Activated T-helper 17 cell treated with anti-CD3 and anti-CD28 coated beads, Interleukin-2, amount 50 U/mL, for 72 hours (primary cell): ENCODE measurements at places on chromosomes 6 and 20. TPM values are rescaled to one million over a fixed set of nuclear protein-coding genes. Genes with fewer than 3 reads are reported as not detected.
A peak's percentile ranks its signal among the peaks of the same experiment; 100 is the strongest.

- no peak overlapping the region for H3K4me3 ChIP-seq
- no peak for ATAC-seq
- H3K36me3 ChIP-seq, result no peaks in the 10 kb centered on the region
- H3K27ac ChIP-seq, result no peak overlapping the region
- peaks cover 10% of the 10 kb centered on the region for H3K4me1 ChIP-seq
Measured at GRCh38 chr20:46307999-46308257, 370 bp downstream of the CDH22 start.

- H3K27me3 ChIP-seq, result no peaks in the 10 kb centered on the region
- ATAC-seq, result no peak
- H3K4me3 ChIP-seq, result no peak overlapping the region
- peaks cover 91% of the 10 kb centered on the region for H3K36me3 ChIP-seq
- H3K27ac ChIP-seq, result no peak overlapping the region
Measured at GRCh38 chr6:33677143-33677660, 34.3 kb downstream of the UQCC2 start.

DNA sequence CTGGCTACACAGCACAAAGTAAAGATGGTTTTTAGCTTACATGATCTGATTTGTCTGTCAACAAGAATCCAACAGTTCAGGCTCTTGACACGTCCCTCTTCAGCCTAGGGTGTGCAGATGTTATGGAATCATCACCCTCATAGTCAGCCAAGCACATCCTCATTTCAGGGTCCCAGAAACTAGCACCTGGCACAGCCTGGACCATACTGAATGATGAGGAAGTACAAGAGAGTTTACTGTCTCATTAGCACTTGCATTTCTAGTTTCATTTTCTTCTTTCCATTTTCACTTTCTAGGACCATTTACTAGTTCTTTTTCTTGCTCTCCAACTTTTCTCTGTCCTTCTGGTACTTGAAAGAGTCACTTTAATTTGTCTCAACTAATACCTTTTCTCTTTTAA lies 6.5 kb downstream of the RIPOR2 start:
- H3K27me3 ChIP-seq, result no peaks in the 10 kb centered on the region
- H3K4me1 ChIP-seq, result peaks cover 43% of the 10 kb centered on the region
- peak overlapping the region; percentile 92 for H3K27ac ChIP-seq
- ATAC-seq, result peak; percentile 18
- peaks cover 45% of the 10 kb centered on the region for H3K36me3 ChIP-seq
- H3K4me3 ChIP-seq, result peak overlapping the region; percentile 93

DNA sequence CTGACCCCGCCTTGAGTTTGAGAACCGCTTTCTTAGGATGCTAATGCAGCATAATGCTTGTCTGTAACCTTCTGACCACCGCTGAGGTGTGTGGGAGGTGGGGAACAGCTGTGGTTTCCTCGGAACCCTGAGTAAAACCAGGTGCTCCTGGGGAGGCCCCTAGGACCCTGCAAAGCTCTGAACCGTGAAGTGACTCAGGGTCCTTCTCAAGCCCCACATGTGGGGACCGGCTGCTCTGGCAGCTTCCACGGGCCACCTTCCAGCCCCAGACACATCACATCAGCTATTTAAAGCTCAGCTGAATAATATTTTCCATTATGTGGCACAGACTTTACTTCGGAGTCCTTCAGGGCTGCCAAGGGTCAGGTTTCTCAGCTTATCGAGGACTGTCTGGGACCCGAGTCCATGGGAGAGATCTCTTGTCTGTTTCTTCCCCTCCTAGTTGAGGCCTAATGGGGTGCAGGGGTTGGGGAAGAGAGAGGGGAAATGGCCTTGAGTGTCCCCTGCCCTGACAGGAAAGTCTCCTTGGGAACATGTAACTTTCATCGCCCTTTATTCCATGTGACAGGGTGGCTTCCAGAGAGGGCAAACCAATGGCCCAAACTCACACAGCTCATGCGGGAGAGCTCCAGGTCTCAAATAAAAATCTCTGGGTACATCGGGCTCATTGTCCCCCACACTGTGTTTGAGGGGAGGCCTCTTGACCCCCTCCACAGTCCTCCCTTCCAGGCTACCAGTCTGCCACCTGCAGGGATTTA lies 186.1 kb upstream of the SLC24A3 start:
- H3K27me3 ChIP-seq, result peaks cover 5% of the 10 kb centered on the region
- no peak for ATAC-seq
- no peaks in the 10 kb centered on the region for H3K36me3 ChIP-seq
- H3K4me1 ChIP-seq, result no peaks in the 10 kb centered on the region

GRCh38 chr6:65452333-65452732 lies 254.7 kb downstream of the EYS start:
- H3K27ac ChIP-seq, result no peak overlapping the region
- H3K4me3 ChIP-seq, result no peak overlapping the region
- no peaks in the 10 kb centered on the region for H3K27me3 ChIP-seq
- no peaks in the 10 kb centered on the region for H3K36me3 ChIP-seq
- no peak for ATAC-seq
- H3K4me1 ChIP-seq, result no peaks in the 10 kb centered on the region

- peaks cover 13% of the 10 kb centered on the region for H3K4me1 ChIP-seq
- no peaks in the 10 kb centered on the region for H3K36me3 ChIP-seq
- no peak overlapping the region for H3K4me3 ChIP-seq
- no peak overlapping the region for H3K27ac ChIP-seq
- no peak for ATAC-seq
Measured at GRCh38 chr20:18728165-18728869, 85.3 kb upstream of the SCP2D1 start.

GRCh38 chr20:8803065-8803464 lies 265.8 kb upstream of the PLCB4 start:
- ATAC-seq, result no peak
- H3K4me3 ChIP-seq, result no peak overlapping the region
- H3K4me1 ChIP-seq, result peaks cover 6% of the 10 kb centered on the region

DNA sequence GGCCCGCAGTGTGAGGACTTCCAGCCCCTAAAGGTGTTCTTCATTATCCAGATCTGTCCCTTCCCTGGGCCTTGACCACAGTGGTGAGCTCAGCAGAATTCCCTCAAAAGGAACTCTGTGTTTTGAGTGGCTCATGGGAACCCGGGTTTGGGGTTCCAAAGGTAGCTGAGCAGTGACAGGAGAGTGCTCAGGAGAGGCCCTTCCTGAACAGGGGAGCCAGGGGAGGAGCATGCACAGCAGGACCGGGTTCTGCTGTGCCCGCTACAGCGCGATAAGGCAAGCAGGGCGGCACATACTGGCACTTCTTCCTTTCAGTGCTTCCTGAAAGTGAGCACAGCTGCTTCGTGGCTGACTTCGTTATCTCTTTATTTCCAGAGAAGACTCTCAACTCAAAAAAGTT lies 88.3 kb downstream of the SSR1 start:
- H3K4me1 ChIP-seq, result no peaks in the 10 kb centered on the region
- no peak for ATAC-seq
- peaks cover 93% of the 10 kb centered on the region for H3K36me3 ChIP-seq
- no peaks in the 10 kb centered on the region for H3K27me3 ChIP-seq
- H3K27ac ChIP-seq, result peak overlapping the region; percentile 29

DNA sequence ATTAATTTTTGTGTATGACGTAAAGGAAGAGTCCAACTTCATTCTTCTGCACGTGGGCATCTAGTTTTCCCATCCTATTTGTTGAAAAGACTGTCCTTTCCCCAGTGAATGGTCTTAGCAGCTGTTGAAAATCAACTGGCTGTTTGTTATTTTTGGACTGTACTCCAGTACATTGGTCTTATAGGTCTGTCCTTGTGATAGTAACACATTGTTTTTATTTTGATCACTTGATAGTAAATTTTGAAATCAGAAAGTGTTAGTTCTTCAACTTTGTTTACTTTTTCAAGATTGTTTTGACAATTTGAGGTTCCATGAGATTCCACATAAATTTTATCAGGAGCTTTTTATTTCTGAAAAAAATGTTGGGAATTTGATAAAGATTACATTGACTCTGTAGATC lies 280.2 kb upstream of the FOXQ1 start:
- H3K4me3 ChIP-seq, result no peak overlapping the region
- H3K36me3 ChIP-seq, result no peaks in the 10 kb centered on the region
- ATAC-seq, result no peak
- H3K27ac ChIP-seq, result no peak overlapping the region
- peaks cover 28% of the 10 kb centered on the region for H3K27me3 ChIP-seq

GRCh38 chr6:14361297-14361696 lies 243.7 kb downstream of the CD83 start:
- no peaks in the 10 kb centered on the region for H3K4me1 ChIP-seq
- no peak overlapping the region for H3K27ac ChIP-seq
- no peak overlapping the region for H3K4me3 ChIP-seq
- no peaks in the 10 kb centered on the region for H3K27me3 ChIP-seq
- H3K36me3 ChIP-seq, result no peaks in the 10 kb centered on the region

GRCh38 chr20:62734881-62735280 lies 26.2 kb downstream of the NTSR1 start:
- H3K4me1 ChIP-seq, result peaks cover 11% of the 10 kb centered on the region
- no peaks in the 10 kb centered on the region for H3K36me3 ChIP-seq
- H3K27ac ChIP-seq, result no peak overlapping the region
- no peak for ATAC-seq

KIF25 gene
- 1.8 TPM for total RNA-seq

TMEM151B gene
- total RNA-seq, result 0.05 TPM

PSORS1C1 gene
- total RNA-seq, result not detected

OLIG3 gene
- 3.5 TPM for total RNA-seq

C20orf204 gene
- total RNA-seq, result 21.5 TPM

SULF2 gene
- 2.2 TPM for total RNA-seq

HCRTR2 gene
- not detected for total RNA-seq

TSPO2 gene
- total RNA-seq, result not detected

ECT2L gene
- not detected for total RNA-seq

BTN1A1 gene
- total RNA-seq, result 0.21 TPM

GDAP1L1 gene
- not detected for total RNA-seq

SDHAF4 gene
- 10.1 TPM for total RNA-seq

IL17A gene
- total RNA-seq, result 45.4 TPM
